Stimulated activated CD8-positive, alpha-beta memory T cell treated with anti-CD3 and anti-CD28 coated beads, Interleukin-15, amount 100 ng/mL, for 4 hours (primary cell): ENCODE measurements at places on chromosomes 12 and 14.

DNA sequence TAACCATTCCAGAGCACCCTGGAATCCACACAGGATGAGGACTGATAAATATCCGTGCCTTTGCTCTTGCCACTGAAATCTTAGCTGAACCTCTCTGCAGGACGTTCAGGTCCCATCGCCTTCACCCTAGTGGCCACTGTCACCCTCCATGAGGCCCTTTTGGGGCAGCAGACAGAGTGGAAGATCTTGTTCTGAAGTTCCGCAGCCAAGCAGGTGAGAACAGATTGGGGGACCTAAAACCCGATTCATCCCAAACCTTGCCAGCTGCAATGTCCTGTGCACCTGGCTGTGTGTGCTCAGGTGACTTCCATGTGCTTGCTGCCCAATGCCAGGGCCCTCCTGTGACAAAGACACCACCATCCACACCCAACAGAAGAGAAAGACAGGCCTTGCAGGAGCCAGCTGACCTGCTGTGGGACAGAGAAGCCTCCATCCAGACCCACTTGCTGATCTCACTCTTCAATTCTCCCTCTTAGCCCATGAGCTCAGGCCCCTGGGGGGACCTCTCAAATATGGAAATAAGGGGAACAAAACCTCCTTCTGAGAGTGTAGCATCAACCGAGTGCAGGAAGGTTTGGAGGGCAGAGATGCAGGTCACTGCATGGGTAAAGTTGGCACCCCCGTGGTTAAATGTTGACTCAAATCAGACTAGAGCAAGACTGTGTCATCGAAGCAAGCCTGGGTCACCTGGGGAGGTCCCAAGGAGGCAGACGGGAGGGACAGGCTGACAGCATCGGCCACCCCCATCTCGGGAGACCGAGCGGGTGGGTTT is 308.7 kb upstream of the DIO3 start:
- DNase-seq = no peak

GRCh38 chr12:95837240-95838038 is 21.3 kb upstream of the SNRPF start:
- no peak for DNase-seq

- DNase-seq = no peak
These were observed 172.2 kb downstream of the NPAS3 start for GRCh38 chr14:33110737-33111443.

DNA sequence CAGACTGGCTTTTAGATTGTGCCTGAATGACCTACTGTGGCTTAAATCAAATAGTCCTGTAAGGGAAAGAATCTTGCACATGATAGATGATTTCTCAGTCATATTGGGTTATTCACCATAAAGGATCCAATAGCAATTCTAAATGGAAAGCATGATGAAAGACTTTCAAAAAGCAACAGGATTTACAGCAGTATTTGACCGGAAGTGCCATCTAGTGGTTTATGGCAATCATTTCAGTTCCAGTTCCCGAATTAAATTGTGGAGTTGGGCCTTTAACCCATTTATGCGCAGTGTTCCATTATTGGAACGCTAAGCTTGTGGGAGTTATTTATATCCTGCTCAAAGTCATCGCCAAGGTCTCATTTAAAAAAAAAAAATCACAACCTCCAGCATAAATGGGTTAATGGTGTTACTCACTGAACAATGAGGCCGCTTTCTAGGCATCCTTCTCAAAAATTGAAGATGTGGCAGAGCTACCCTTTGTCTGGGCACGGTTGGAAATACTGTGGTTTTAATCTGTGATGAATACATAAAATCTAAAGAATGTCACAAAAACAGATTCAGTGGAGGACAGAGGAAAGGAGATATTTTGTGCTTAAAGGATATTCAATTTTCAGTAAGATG is 60.8 kb upstream of the REP15 start:
- no peak for DNase-seq
